Foreskin fibroblast (primary cell): ENCODE measurements at places on chromosomes 11 and 22.

DNA sequence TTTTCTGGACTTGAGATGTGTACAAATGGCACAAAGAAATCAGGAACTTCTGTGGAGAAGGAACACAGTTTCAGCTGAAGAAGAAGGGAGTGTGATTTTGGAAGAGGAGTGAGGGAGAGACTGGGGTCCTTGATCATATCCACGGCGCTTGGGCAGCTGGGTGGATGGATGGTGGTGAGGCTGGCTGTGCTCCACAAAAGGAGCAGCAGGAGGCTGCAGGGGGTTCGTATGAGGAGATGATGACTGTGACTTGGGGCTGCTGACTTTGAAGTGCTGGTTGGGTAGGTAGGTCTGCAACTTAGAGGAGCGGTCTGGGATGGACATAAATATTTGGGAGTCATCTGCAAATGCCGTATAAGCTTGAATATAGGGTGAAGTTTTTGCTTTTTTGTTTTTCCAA, 1.3 kb upstream of the DCHS1 start:
- DNase-seq: no peak

DNA sequence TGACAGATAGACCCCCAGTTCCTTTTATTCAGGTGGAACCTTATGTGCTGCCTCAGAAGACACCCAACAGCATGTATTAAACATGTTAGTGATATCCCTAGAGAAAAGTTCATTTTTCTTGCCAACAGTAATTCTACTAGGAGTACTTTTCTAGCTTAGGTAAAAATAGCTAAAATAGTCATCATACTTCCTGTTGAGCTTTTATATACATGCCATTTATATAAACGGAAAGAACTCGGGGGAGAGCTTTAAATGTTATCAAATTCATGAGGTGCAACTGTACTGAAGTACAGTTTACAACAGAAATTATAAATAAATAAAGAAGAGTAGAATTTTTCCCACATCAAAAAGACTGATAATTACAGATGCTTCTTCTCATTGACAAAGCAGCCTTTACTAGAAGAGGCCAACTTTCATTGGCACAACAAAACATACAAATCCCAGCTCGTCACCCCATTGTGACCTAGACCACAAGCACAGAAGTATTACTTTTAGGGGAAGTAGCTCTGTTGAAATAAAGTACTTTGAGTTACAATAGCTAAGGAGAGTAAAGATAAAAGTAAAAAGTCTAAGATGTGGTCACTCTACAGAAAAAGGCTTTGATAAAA, 59.1 kb upstream of the POU2AF2 start:
- DNase-seq: no peak

GRCh38 chr22:30333707-30334087, 7.0 kb upstream of the TBC1D10A start:
- DNase-seq: no peak

DNA sequence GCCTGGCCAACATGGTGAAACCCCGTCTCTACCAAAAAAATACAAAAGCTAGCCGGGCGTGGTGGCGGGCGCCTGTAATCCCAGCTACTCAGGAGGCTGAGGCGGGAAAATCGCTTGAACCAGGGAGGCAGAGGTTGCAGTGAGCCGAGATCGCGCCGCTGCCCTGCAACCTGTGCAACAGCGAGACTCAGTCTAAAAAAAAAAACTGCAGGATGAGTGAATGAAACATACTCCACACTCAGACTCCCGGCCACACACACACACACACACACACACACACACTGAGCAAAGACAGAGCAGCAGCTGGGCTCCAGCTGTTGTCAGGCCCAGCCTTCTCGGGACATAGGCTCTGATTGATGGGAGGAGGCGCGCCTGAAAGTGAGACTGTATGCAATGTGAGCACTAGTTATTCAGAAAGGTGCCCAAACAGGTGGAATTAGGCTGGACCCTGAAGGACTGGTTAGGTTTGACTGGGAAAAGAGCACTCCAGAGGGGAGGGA, 1.5 kb upstream of the PLEKHA7 start:
- peak; percentile 77 for DNase-seq

GRCh38 chr11:76510060-76511047, 65.5 kb downstream of the EMSY start:
- no peak for DNase-seq

DNA sequence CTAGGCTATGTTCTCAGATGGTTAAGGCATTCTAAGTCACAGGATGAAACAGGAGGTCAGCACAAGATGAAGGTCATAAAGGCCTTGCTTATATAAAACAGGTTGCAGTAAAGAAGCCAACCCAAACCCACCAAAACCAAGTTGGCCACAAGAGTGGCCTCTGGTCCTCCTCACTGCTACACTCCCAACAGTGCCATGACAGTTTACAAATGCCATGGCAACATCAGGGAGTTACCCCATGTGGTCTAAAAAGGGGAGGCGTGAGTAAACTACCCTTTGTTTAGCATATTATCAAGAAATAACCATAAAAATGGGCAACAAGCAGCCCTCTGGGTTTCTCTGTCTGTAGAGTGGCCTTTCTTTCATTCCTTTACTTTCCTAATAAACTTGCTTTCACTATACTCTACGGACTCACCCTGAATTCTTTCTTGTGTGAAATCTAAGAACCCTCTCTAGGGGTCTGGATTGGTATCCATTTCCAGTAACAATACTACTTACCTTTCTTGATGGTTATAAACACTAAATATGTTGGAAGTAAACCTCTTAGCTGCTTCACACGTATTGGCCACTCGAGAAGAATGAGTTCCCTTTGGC, 1237.9 kb downstream of the FAM181B start:
- no peak for DNase-seq

GRCh38 chr22:23179381-23180299, 669 bp upstream of the BCR start:
- DNase-seq: no peak

DNA sequence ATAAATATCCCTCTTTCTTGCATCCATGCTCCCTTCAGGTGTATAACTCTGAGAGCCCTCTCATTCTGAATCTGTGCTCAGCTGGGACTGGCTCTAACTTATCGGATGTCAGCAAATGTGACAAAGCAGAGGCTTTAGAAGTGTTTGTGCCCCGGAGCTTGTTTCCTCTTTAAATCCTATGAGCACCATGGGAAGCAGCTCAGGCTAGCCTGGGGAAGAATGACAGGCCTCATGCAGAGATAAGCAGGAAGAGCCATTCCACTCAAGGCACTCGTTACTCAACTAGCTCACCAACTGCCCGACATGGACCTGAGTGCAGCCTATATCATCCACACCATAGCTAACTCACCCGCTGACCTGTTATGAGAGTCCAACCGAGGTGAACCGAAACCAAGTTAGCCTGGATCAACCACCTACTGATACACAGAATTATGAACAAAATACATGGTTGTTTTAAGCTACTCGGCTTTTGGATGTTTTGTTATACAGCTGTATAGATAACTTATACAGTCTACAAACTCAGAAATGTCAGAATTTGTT, 990.7 kb downstream of the NTM start:
- no peak for DNase-seq

- DNase-seq: no peak
Observed at GRCh38 chr11:111672949-111673348, 70.7 kb downstream of the SIK2 start.
